ENCODE measurements at places on chromosomes 13 and 19.
A peak's percentile ranks its signal among the peaks of the same experiment; 100 is the strongest.

- H3K4me1 ChIP-seq: peaks cover 20% of the 10 kb centered on the region
- H3K27ac ChIP-seq: no peak overlapping the region
- no peaks in the 10 kb centered on the region for H3K27me3 ChIP-seq
- DNase-seq: peak; percentile 85
- H3K36me3 ChIP-seq: no peaks in the 10 kb centered on the region
Measured at GRCh38 chr19:29694669-29695627, 20.1 kb downstream of the C19orf12 start.

GRCh38 chr19:31316201-31316951, 32.9 kb downstream of the TSHZ3 start:
- H3K4me3 ChIP-seq: no peak overlapping the region
- H3K27me3 ChIP-seq: no peaks in the 10 kb centered on the region
- H3K4me1 ChIP-seq: peaks cover 4% of the 10 kb centered on the region
- H3K27ac ChIP-seq: no peak overlapping the region

DNA sequence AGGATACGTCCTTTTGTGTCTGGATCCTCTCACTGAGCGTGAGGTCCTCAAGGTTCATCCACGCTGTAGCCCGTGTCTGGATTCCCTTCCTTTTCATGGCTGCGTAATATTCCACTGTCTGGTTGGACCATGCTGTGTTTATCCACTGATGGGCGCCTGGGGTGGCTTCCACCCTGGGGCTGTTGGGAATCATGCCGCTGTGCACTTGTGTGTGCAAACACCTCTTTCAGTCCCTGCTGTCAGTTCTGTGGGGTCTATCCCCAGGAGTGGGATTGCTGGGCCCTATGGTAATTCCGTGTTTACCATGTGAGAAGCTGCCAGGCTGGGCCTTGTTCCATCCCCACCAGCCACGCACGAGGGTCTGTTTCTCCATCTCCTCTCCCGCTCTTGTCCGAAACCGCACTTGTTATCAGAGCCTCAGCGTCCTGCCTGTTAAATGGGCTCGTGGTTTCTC, 98.6 kb downstream of the GADD45B start:
- no peak overlapping the region for H3K4me3 ChIP-seq
- H3K4me1 ChIP-seq: peaks cover 19% of the 10 kb centered on the region

- H3K27ac ChIP-seq: no peak overlapping the region
- no peak for DNase-seq
- no peak overlapping the region for H3K4me3 ChIP-seq
- H3K4me1 ChIP-seq: peaks cover 20% of the 10 kb centered on the region
- H3K27me3 ChIP-seq: peaks cover 14% of the 10 kb centered on the region
- no peaks in the 10 kb centered on the region for H3K36me3 ChIP-seq
Measured at GRCh38 chr13:113882267-113882630, 18.4 kb upstream of the GAS6 start.

DNA sequence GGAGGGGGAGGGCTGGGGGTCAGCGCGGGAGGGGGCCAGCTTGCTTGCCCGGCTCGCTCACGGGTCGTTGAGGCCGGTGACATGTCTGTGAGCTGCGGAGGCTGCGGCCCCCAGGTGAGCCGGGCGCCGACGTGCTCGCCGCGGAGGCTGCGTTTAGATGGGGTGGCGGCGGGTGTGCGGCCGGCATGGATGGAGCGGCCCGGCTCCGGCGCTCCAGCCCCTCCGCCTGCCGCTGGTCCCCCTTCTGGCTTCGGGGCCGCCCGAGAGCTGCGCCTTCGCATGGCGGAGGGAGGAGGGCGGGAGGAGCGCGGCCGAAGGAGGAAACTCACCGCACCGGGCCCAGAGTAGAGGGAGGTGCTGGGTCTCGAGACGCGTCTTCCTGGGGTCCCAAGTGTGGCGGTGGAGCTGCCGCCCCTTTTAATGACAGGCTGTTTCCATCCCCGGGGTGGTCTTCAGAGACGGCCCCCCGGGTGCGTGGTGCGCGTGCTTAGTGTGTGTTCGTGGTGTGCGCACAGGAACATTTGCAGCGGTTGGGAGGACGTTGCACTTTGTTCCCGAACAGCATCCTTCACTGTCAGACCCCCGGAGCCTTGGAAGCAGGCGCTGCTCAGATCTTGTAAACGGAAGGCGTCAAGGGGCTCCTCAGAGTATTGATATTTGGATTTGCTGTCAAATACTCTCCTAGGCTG, at the start of gene AKAP11:
AKAP11 (plus strand) TSS at position 38 of the 689 bp plus-strand sequence. CDS start 14,197 bp downstream, outside the sequence.
- peak within 1 kb of the TSS; percentile 97 for H3K4me3 ChIP-seq
- H3K27ac ChIP-seq: peak within 1 kb of the TSS; percentile 96
- H3K27me3 ChIP-seq: peaks cover 5% of the 10 kb centered on the region
- H3K36me3 ChIP-seq: no peaks in the 10 kb centered on the region
- DNase-seq: no peak
